ENCODE measurements at places on chromosomes 1 and 21. TPM values are rescaled to one million over a fixed set of nuclear protein-coding genes. Genes with fewer than 3 reads are reported as not detected.

GRCh38 chr1:20432341-20432740, 53.7 kb downstream of the CAMK2N1 start:
- no peak for DNase-seq

- no peak for DNase-seq
Measured at GRCh38 chr21:32335601-32336575, 37.2 kb downstream of the MRAP start.

DNA sequence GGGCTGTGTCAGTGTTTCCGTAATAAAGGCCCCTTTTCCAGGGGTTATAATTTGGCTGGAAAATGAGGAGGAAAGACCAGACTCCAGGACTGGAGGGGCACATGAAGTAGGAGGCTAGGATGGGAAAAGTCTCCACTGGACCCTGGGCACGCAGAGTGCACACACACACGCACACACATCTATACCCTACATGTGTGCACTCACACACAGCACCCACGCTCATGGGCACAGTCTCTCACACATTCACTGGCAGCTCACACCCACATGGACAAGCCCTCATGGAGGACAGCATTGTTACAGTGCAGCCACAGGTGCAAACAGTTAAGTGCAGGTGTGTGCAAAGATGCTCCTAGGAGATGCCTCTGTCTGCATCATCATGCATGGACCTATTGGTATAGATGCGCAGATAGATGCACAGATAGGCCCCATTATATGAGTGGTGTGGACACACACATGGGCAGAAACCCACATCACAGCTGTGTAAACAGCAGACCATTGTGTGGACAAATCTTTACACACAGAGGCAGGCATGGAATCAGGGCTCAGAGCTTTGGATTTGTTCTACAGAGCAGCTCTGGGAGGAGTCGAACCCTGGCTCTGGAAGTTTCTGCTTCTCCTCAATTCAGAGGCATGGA, 9.1 kb upstream of the RUNX3 start:
- DNase-seq: no peak

- no peak for DNase-seq
Measured at GRCh38 chr1:31041529-31041928, 24.0 kb downstream of the PUM1 start.

- DNase-seq: peak; percentile 75
Measured at GRCh38 chr1:147738739-147739476, 21.5 kb downstream of the GJA5 start.

DNA sequence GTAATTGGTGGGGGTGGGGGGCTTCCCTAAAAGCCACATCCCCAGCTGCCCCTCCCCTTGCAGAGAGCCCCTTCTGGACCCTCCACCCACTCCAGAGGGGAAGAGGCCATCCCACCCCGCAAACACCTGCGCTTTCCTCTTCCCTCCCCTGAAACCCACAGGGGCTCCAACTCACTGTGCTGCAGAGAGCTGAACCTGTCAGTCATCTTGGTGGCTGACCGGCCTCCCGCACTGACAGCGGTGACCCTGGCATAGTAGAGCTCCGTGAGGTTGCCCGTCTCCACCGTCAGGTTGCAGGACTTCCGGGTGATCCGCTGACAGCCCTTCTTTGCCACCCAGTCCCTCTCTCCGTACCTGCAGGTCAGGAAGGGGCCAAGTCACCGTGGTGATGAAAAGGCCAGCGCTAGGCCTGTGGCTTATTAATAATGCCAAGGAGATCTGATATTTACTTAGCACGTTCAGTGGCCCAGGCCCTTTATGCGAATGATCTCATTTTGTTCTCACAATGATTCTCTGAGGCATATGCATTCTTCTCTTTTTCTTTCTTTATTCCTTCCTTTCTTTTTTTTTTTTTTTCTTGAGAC, 5.9 kb downstream of the IL22RA1 start:
- no peak for DNase-seq

DNA sequence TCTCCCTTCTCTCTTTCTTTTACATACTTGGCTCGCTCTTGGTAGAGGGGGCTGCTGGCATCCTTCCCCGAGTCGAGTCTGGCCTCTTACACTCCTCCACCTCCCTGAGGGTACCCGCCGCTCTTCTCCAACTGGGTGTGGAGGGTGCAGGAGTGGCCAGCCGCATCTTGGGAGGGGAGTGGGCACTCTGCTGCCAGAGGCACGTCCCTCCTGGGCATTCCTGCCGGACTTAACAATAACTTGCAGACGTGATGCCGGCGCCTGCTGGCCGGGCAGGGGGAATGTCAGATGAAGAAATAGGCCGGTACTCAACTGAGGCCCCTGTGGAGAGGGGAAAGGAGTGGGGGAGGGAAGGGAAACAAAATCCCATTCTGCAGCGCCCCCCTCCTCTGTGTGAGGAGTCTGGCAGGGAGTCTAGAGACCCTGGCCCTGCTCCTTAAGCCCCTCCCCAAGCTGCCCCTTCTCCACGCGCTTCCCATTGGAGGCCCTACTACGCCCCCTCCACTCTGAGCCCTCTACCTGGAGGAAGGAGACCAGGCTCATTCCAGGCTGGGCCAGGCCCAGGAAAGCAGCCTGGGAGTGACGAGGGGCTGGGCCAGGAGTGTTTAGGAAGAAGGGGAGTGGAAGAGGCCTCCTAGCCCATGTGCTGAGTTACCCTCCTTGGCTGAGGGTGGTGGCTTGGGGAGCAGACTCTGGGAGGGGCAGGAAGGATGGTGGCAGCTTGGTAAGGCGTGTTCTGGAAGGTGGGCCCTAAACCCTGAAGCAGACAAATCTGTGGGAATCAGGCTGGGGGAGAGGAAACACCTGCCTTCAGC, 1.8 kb downstream of the ATP2B4 start:
- DNase-seq: peak; percentile 60

DNA sequence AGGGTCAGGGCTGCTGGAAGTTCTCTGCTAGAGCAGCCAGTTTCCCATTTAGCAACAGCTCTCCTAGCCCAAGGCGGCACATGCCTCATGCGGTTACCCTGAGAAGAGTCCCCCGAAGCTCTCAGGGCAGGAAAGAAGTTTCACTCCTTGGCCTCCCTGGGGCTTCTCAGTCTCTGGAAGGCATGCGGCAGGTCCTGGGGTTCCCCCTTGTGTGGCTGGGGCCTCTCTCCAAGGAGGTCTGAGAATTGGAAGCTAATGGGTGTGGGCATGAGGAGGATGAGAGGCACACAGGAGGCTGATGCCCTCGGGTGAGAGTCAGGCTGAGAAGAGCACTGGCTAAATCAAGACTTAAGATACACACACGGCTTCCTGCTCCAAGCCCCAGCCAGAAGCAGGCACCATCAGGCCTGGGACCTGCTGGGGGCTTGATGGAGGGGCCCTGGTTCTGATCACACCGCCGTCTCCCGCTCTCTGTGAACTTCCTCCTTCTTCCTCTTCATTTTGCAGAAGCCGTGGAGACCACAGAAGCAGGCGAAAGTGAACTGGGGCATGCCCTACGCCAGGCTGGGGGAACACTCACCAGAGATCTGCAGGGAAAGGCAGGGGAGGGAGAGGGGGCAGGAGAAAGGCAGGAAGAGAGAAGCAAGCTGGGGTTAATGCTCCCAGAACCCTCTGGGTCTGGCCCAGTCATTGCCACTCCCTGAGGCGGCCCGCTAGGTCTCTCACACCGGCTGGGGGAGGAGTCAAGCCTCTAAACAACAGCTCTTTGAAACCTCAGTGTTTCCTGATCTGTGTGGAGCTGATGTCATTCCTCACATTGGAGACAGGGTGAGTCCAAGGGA, 15.1 kb downstream of the BLACAT1 start:
- peak; percentile 48 for DNase-seq

- no peak for DNase-seq
Measured at GRCh38 chr1:50700621-50701020, 259.4 kb downstream of the FAF1 start.

DNA sequence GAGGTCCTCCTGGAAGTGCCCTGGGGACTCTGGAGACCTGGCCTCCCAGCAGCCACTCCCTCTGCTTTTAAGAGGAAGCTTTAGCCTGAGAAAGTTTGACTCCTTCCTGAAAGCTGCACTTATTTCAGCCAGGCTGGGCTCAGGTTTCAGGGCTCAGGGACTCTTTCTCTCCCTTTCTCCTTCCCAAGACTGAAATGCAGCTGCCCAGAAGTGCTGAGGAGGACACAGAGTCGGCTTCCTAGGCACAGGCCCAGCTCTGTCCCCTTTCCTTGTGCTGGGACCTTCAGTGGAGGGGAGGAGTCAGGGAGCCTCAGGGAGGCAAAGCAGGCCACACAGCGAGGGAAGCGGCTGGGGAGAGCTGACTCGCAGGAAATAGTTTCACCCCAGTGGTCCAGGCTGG, 137.3 kb downstream of the NAV1 start:
- peak; percentile 53 for DNase-seq

CLCA1 gene
- total RNA-seq: not detected

MARK1 gene
- total RNA-seq: 16.6 TPM

GRCh38 chr1:157868654-157869053, 27.0 kb upstream of the CD5L start:
- DNase-seq: no peak

GRCh38 chr1:56399795-56400194, 179.6 kb downstream of the PLPP3 start:
- DNase-seq: no peak

DNA sequence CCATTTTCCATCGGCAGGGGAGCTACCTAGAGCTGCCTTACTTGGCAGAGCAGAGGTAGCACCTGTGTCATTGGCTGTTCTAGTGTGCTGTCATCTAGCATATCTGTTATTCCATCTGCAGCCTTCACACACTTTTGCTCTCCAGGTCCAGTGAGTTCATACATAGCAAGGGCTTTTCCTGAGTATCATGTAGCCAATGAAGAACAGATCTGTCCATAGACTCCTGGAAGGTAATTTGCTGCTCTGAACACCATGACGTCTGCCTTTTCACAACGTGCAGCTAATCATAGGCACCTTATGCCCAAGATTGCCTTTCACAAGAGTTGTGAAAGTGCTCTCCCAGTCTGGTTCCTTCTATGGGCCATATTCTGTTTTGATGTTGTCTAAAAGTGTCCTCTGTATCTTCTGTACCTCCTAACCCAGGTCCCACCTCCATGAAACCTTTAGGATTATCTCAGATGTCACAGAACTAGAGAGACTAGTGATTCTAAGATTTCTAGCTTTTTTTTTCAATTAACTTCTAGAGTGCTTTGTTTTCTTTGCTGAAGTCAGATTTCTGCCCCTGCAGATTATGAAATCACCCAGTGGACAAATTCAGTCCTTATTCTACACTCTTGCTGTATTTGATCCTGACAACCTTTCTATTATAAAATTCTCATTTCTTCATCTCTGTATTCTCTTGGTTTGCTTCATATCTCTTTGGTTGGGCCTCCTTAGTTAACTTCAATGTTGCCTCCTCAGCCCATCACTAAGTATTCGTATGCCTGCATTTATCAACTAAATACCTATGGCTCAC, 134.8 kb downstream of the PBX1 start:
- no peak for DNase-seq

DNA sequence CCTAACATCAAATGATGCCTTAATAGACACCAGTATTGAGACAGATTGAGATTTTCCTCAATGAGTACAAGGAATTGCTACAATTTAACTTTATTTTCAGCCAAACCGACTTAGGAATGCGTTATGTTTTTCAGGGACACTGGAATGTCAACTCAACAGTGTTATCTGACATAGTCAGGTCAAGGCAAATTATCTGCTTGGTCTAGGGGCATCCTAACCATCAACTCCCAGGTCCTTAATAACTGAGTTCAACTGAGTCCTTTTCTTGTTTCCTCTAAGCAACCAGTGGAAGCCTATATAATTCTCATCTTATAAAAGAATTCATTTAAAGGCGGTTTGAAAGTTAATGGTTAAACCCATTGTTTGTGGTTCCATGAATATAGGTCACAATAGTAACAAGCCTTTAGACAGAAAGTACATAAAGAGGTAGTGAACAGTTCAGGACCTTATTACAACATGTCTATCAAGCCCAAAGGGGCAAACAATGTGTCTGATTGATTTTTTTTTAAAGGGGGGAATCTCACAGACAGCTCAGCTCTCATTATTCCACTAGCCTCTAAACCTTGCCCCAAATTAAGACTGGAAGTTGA, 32.3 kb upstream of the NR5A2 start:
- DNase-seq: no peak

DNA sequence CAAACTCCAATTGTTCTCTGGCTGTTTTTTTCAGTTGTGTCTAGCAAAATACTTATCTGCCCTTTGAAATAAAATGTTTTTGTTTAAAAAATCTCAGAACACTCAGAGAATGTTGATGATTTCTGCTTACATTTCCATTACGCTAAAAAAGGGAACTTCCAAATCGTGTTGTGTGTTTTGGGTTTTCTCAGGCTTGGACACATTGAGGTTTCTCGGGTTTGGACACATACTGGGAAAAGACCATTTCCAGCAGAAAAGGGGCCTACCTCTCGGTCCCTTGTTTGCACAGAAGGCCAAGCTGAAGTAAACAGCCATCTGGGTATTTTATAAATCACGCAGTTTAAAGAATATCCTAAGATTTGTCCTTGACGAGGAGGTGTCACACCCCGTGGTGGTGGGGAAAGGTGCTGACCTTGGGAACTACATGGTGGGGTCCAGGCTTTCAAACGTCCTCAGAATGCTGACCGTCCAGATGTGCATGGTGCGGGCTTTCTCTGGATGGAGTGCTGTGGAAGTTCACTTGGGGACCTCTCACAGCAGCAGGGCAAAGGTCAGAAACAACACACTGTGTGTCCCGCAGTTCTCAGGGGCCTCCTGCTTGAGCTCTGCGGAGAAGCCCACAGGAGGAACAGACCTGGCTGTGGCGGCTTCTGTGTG, 67.8 kb downstream of the SLC37A1 start:
- DNase-seq: no peak

NTMT2 gene
- 5.9 TPM for total RNA-seq

GRCh38 chr21:42859891-42860230, 19.5 kb downstream of the WDR4 start:
- DNase-seq: peak; percentile 7

LIPI gene
- not detected for total RNA-seq

GRCh38 chr1:55067914-55068313, 28.6 kb downstream of the PCSK9 start:
- no peak for DNase-seq

NECTIN4 gene
- not detected for total RNA-seq

MPL gene
- 0.40 TPM for total RNA-seq

DNA sequence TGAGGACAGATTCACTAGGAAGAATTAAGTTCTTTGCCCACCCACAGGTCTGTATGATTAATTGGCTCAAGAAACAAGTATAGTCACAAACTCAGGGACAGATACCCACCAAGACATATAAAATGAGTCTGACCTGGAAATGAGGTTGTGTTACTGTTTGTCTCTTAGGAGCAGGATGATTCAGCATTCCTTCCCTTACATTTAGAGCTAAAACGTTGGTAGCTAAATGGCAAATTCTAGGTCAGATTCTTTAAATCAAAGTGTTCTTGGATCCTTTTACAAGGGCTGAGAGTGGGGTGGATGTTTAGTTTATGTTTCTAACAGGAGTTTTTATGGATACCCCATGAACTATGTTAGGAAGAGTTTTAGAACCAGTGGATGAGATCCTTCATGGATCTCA, 4.7 kb downstream of the RIMKLA start:
- no peak for DNase-seq

C1orf167 gene
- 2.1 TPM for total RNA-seq
